ENCODE measurements at places on chromosomes 5 and 9.

- no peak for DNase-seq
Measured at GRCh38 chr9:84759300-84759750, 89.8 kb downstream of the NTRK2 start.

DNA sequence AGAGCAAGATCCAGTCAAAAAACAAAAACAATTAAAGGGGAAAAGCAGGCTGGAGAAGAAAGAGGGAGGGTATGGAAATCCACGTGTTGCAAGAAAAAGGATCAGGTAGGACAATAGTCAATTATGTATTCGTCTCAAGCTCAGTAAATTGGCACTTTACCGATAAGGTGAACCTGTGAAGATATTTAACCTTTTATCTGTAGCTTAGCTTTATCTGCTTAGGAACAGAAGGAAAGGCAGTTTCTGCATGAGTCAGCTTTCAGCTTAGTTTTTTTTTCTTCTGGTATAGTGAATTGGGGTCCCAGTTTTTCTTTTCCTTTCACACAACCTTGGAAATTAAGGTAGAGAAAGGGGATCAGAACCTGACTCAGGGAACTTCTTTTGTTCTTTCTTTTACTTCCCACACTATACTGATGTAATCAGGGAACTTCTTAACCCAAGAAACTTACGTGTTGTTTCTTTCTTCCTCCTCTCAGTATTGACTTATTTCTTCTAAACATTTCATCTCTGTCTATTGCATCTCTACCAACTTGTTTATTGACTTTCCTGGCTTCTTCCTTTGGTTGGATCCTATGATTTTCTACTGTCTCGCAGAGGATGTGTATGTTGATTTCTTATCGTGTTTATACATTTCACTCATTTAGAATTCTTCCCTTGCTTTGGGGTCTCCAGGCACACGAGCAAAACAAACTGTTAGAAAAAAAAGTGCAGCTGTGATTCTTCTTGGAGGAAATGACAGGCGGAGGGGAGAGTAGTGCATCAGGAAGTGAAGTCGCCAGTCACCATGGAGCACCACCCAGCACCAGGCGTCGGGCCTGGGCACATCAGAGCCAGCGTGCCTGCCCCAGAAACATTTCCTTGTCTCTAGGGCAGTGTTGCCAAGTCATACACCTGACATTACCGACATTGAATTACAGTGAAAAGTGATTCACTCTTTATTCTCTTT lies 123.0 kb upstream of the LHFPL2 start:
- DNase-seq: no peak

- DNase-seq: no peak
Measured at GRCh38 chr9:114414346-114414745, 26.6 kb upstream of the AKNA start.

GRCh38 chr5:179452356-179453230 lies 97.8 kb upstream of the RUFY1 start:
- DNase-seq: no peak

DNA sequence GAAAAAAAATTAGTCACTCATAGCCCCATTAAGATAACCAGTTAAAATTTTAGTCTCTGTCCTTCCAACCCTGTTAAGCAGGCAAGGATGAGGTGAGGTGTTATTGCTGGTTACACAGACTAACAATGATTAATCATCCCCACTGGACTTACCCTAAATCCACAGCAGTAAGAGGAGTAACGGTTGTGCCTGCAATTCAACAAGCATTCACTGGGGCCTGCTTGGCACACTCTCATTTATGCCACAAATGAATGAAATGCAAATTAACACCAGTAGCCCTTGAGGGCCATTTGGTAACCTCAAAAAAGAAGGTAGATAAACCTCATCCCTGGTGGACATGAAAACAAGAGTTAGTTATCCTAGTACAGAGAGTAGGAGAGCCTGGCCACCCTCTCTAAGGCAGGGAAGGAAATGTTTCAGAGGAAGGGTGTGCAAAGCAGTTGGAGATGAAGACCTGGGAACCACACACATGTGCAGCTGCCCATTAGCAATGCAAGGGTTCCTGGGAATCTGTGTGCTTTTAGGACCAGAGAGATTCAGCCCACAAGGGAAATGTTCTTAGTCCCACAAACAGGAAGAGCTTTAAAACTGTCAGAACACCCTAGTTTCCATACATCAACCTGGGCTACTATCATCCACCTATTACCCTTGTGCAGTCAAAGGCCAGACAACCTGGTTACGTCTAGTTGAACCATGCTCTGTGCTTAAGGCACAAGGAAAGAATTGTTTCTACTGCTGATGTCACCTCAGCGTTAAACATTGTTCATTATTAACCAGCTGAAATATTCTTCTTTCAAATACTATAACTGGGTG lies 7.7 kb downstream of the LHFPL2 start:
- no peak for DNase-seq

DNA sequence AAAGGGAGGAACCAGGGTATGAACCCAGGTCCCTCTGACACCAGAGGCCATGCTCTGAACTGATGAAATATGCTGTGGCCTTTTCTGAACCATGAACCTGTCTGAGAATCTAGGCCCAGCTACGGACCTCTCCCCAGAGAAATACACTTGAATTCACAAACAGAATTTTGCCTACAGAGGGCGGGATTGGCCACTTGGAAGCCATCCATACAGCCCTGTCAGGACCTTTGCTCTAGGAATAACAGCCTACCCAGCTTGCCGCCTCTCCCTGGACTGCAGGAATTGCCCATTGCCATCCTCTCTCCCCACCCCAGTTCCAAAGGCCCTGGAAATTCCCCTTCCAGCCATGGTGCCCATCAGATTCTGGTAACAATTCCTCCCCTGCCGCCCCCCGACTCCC lies 26.6 kb downstream of the MORN5 start:
- DNase-seq: no peak

GRCh38 chr5:2135354-2135753 lies 252.6 kb upstream of the IRX4 start:
- no peak for DNase-seq

GRCh38 chr5:454936-455335 lies 12.0 kb downstream of the EXOC3 start:
- no peak for DNase-seq

- peak; percentile 24 for DNase-seq
Measured at GRCh38 chr5:179836225-179837019, 15.7 kb downstream of the SQSTM1 start.

- no peak for DNase-seq
Measured at GRCh38 chr5:122192497-122193496, 63.5 kb downstream of the ZNF474 start.

DNA sequence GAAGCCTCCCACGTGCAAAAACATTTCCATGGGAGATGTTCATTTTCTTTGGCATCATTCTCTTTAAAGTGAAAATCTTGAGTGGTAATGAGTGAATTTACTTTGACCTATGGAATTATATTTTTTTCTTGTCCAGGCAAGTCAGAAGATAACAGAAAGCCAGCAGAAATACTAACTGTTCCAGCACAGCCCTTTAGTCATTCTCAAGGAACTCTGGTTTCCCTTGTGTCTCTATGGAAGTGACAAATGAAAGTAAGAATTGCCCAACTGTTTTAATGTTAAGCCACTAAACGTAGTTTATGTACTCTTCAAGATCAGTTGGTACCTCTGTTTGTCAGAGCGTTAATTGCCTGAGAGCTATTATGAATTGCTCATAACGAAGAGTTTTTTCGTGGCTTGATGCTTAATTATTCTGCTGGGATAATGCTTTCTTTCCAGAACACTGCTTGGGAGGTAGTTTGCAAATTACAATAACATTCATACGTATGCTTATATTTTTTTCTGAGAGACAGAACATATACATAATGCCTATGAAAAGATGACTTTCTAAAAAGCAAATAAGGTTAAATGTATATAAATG lies 84.5 kb upstream of the CER1 start:
- no peak for DNase-seq

DNA sequence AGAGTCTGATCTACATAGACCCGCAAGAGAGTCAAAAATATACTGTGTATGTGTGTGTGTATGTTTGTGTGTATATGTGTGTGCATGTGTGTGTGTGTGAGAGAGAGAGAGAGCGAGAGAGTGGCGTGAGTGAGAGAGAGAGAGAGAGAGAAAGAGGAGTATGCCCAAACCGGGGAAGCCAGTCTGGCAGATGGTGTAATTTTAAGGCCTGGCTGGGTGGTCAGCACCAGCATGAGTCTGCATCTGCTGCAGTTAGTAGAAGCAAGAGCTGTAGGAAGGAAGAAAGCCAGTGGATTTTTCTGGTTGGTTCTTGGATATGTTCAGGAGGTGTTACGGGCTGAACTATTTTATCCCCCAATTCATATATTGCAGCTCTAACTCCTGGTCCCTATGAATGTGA lies 75.2 kb downstream of the ACTBL2 start:
- DNase-seq: no peak

DNA sequence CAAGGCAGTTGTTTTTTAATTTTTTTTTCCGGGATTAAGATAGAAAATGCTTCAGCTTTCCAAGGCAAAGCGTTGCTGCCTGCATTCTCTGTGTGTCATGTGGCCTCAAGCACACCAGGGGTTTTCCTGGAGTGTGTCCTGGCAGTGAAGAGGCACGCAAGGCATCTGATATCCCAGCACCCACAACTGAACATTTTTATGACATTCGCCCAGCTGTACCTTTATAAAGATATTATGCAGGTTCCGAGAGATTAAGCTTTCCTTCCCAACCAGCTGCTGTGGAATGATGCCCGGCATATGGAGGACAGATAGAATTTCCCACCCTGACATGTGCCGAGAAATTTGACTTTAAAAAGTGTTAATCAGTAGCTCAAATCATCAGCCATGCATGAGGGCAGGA lies 205.6 kb downstream of the GADD45G start:
- DNase-seq: no peak

All from activated T-helper 1 cell treated with anti-CD3 and anti-CD28 coated beads, Interleukin-2, amount 50 U/mL, for 16 hours (primary cell).